ENCODE measurements at places on chromosomes 3 and 15. TPM values are rescaled to one million over a fixed set of nuclear protein-coding genes. Genes with fewer than 3 reads are reported as not detected.

The WDR6 gene
- 121 TPM for total RNA-seq

The TNFAIP8L3 gene
- total RNA-seq, result 7.5 TPM

The CACNA1D gene
- 1.8 TPM for total RNA-seq

The ACTRT3 gene
- 2.5 TPM for total RNA-seq

The SAXO2 gene
- total RNA-seq, result 6.6 TPM

The DLL4 gene
- total RNA-seq, result 27.6 TPM

All from omental fat pad (tissue), 4 donors.